ENCODE measurements at places on chromosomes 5 and 9.

DNA sequence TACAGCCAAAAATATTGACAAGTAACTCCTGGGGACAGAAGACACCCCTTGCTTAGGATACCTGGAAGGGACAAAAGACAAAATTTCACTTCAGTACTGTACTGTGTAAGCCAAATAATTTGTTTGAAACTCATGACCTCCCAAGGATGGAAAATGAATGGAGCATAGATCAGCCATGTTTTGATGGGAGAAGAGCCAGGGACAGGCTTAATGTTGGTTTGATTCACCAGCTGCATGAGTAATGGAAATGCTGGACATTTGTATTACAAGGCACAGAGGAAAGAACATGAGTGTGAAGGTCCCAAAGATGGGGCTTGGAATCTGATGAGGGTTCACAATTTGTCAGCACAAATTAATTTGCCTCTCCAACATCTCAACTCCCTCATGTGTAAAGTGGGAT, 122.8 kb downstream of the ENC1 start:
- DNase-seq, result no peak

DNA sequence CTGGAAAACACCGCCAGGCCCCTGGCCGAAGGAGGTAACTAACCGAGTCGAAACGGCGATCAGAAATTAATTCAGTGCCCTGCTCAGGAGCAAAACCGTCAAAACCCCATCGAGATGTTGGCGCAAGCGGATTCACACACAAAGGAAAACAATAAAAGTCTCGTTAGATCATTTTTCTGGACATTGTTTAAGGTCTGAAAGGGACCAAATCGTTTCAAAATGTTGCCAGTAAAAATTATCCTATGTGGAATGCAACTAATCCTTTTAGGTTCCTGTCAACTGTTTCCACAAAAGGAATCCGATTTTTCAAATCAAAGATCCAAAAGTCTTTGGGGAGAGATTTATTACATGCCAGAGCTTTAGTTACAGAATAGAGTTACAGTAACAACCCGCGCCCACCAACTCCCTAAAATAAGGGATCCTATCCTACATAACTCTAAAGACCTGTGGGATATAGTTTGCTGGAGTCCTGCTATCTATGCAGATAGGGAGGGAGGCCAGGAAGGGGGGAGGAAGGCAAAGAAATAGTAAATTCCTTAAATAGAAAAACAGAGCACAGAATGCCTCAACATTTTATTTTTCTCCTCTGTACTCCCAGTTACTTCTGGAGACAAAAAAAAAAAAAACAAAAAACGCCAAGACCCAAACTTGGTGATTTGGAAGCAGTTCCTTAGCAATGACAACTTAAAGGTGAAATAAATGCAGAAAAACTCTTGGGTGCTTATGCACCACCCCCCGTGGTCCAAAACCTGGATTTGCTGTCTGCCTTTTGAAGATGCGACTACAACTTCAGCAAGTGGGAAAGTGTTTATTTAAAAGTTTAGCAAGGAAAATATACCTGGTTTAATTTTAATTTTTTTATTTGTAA, 10.6 kb downstream of the FOXD1 start:
- DNase-seq, result no peak

DNA sequence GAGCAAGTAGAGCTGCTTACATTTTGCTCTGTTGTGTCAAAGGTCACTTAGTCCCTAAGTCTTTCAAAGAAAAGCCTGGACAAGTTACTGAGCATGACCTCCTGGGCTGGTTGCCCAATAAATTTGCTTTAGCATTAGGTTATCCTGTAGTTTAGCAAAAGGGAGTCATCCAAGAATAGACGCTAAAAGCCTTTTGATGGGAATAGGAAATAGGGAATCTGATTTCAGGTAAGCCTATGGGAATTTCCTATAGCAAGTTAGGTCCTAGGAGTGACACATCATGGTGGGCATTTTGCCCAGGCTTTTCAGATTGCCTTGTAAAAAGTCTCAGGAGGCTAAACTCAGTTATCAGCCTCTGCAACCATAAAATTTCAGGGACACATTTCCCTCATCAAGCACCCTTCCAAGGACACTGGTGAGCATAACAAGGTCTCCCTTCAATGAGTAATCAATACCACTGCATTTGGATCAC, 67.6 kb upstream of the RANBP3L start:
- DNase-seq, result no peak

GRCh38 chr9:107214915-107215314, 68.2 kb upstream of the RAD23B start:
- no peak for DNase-seq

GRCh38 chr9:13800776-13801175, 513.2 kb downstream of the NFIB start:
- DNase-seq, result no peak

DNA sequence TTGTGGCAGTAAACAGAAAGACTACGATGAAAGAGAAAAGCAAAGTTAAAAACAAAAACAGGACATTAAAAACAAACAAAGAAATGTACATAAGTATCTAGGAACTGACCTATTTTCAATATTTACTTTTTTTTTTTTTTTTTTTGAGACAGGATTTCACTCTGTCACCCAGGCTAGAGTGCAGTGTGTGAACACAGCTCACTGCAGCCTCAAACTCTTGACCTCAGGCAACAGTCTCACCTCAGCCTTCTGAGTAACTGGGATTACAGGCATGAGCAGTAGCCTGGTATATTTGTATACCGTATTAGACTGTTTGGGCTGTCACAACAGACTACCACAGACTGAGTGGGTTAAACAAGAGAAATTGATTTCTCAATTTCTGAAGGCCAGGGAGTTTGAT, 1189.1 kb downstream of the CDH9 start:
- no peak for DNase-seq

GRCh38 chr9:33043671-33044070, 18.6 kb downstream of the DNAJA1 start:
- no peak for DNase-seq

DNA sequence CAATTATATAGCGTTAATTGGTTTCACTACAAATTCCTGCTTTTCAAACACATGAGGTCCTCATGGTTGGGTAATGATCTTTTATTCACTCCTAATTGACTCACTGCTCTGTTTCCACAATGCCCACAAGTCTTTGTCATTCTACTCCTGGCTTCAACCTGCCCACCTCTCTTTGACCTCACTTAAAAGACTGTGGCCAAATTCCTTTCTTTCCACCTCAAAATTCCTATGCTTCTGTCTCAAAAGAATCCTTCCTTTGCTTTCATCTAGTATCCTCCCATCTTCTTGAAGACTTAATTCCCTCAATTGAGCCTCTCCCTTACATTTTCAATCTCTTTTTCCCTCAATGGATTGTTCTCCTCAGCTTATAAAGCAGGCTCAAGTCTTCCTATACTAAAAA, 4.9 kb downstream of the APBA1 start:
- DNase-seq, result no peak

- DNase-seq, result no peak
Observed at GRCh38 chr5:117652958-117653280, 1078.3 kb upstream of the SEMA6A start.

GRCh38 chr5:98307811-98308210, 465.7 kb upstream of the RGMB start:
- DNase-seq, result no peak

DNA sequence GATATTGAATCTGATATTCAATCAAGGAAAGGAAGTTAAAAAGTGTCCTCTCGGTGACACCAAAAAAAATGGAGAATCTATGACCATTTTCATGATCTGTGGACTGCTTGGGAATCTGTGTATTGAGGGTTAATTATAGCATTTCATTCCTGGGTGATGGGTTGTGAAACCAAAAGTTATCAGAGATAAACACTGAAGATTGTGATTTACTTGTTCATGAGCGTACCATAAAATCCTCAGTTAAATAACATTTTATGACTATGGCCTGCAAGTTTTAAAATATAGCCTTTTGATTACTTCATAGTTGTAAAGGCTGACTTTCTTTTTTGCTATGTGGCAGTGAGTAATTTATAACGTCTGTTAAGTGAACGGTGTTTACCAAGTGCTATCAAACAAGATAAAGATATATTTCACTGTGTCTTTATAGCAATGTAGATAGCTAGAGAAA, 267.9 kb upstream of the SEMA6A start:
- DNase-seq, result no peak

DNA sequence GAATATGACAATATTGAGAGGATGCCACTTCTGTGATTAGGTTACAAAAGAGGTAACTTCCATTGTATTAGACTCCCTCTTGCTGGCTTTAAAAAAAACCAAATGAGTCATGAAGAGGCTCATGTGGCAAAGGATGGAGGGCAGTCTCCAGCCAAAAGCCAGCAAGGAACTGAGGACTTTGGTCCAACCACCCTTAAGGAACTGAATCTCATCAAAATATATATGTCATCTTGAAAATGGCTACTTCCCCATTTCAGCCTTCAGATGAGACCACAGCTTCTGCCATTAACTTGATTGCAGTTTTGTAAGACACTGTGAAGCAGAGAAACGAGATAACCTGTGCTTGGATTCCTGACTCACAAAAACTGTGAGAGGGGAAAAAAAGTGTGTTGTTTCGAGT, 15.5 kb upstream of the TRIM32 start:
- no peak for DNase-seq

DNA sequence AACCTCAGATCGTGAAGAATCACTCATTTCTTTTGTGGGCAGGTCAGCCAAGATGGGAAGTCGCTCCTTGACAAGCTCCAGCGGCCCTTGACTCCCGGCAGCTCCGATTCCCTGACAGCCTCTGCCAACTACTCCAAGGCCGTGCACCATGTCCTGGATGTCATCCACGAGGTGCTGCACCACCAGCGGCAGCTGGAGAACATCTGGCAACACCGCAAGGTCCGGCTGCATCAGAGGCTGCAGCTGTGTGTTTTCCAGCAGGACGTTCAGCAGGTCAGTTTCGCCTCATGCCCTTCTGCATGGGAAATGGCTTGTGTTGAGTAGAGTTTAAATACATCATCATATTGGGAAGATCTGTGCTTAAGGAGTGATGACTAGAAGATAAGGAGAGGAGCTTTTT, 173.3 kb downstream of the TRIO start:
- no peak for DNase-seq

DNA sequence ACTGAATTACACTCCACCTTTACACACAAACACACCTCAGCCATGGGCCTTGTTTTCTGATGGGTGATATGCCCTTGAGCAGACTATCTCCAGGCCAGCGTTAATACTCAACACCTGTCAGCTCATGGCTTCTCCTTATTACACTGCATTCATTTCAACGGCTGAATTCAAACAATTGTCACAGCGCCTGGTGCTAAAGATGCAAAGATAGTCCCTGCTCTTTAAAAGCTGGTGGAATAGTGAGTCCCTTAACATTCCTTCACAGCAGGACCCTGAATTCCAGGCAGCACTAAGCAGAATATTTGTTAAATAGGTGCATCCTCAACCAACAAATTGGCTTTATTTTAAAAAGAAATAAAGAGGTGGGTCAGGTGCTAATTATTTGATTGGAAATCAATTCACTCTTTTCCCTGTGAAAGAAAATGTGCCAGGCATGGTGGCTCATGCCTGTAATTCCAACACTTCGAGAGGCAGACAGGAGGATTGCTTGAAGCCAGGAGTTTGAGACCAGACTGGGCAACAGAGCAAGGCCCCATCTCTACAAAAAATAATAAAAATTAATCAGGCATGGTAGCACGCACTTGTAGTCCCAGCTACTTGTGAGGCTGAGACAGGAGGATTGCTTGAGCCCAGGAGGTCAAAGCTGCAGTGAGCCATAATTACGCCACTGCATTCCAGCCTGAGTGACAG, 155.7 kb upstream of the EFNA5 start:
- DNase-seq, result no peak

GRCh38 chr5:119336845-119337580, 18.8 kb upstream of the TNFAIP8 start:
- DNase-seq, result no peak
